Thoracic aorta (tissue), 2 donors: ENCODE measurements at places on chromosomes 2 and 18. TPM values are rescaled to one million over a fixed set of nuclear protein-coding genes. Genes with fewer than 3 reads are reported as not detected.

The PASK gene
- 3.5 TPM for total RNA-seq

The FN1 gene
- 8,882 TPM for total RNA-seq

The LRPPRC gene
- total RNA-seq = 55.4 TPM

The GPR35 gene
- total RNA-seq = 5.8 TPM

The CFC1 gene
- total RNA-seq = not detected

The ADNP2 gene
- total RNA-seq = 21.6 TPM
